ENCODE measurements at places on chromosomes 3 and 15. TPM values are rescaled to one million over a fixed set of nuclear protein-coding genes. Genes with fewer than 3 reads are reported as not detected.

- H3K4me3 ChIP-seq = no peak overlapping the region
- H3K27me3 ChIP-seq = no peaks in the 10 kb centered on the region
- DNase-seq = no peak
- no peaks in the 10 kb centered on the region for H3K36me3 ChIP-seq
- H3K27ac ChIP-seq = no peak overlapping the region
Observed at GRCh38 chr3:82088749-82089148, 327.3 kb upstream of the GBE1 start.

- H3K27me3 ChIP-seq = no peaks in the 10 kb centered on the region
- no peaks in the 10 kb centered on the region for H3K4me1 ChIP-seq
- peak; percentile 67 for DNase-seq
Observed at GRCh38 chr15:72312605-72313447, 7.1 kb downstream of the CELF6 start.

Gene MST1R
- 27.3 TPM for total RNA-seq

DNA sequence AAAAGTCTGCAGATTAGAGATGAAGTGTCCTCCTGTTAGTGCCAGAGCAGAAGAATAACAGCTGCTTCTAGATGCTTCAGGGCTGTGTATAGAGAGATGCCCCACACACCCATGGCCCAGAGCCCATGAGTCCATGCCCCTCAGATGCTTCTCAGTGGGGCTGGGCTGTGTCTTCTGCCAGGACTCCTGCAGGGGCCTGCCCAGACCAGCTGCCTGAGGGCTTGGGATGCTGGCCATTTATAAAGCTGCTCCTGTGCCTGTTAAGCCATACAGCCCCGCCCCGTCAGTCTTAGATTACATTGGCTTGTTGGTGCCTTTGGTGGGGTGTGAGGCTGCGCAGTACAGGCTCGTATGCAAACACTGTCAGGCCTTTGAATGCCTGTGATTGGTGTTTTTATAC, 318.0 kb upstream of the CTDSPL start:
- no peak for DNase-seq
- H3K4me1 ChIP-seq = peaks cover 16% of the 10 kb centered on the region
- no peaks in the 10 kb centered on the region for H3K27me3 ChIP-seq

DNA sequence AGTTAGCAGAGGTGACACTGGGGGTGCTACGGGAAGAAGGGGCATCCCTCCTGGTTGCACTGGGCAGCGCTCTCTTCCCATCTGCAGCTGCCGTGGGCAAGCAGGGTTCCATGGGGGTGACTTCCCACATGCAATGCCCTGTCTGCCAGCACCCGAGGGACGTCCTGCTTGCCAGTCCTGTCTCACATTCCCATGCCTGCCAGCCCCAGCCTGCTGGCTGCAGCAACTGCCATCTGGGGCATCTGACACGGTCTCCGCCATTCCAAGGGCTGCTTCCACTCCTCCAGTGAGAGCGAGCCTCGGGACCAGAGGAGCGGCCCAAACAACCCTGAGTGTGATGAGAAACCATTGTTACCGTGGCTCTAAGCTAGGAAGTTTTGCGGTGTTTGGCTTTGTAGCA, 45.4 kb upstream of the RPL32 start:
- peaks cover 15% of the 10 kb centered on the region for H3K27me3 ChIP-seq
- peak; percentile 36 for DNase-seq
- no peak overlapping the region for H3K27ac ChIP-seq

DNA sequence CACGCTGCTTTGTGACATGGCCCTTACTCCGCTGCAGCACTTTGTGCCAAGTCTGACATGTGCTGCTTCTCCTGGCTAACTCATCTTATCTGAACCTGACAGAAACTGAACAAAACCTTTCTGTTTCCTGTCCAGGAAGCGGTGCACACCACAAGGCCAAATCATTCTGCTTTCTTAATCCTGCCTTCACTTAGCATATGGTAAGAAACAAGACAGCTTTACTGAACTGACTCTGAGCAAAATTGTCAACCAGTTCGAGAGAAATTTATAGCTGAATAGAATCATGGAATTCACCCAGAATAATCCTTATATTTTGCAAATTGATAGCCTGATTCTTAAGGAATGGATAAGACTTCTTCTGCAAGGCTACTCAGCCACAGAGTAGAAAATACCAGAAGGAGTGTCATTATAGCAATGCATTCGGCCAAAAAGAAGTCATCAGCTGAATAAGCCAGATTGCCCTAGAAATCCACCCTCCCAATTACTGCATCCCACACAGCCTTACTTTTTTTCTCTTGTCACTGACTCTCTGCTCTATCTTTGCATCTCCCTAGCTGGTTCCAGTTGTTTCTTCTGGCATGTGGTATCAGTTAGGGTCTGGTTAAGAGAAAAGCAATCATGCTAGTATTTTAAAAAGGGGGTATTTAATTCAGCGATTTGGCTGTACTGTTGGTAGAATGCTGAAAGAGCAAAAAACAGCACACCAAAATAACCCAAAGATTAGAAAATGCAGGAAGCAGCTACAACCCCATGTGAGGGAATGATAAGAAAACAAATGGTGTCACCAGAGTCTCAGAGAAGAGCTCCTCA, 41.6 kb upstream of the STRIT1 start:
- no peaks in the 10 kb centered on the region for H3K36me3 ChIP-seq
- H3K27me3 ChIP-seq = no peaks in the 10 kb centered on the region
- no peak overlapping the region for H3K27ac ChIP-seq
- no peak for DNase-seq
- H3K4me3 ChIP-seq = no peak overlapping the region

DNA sequence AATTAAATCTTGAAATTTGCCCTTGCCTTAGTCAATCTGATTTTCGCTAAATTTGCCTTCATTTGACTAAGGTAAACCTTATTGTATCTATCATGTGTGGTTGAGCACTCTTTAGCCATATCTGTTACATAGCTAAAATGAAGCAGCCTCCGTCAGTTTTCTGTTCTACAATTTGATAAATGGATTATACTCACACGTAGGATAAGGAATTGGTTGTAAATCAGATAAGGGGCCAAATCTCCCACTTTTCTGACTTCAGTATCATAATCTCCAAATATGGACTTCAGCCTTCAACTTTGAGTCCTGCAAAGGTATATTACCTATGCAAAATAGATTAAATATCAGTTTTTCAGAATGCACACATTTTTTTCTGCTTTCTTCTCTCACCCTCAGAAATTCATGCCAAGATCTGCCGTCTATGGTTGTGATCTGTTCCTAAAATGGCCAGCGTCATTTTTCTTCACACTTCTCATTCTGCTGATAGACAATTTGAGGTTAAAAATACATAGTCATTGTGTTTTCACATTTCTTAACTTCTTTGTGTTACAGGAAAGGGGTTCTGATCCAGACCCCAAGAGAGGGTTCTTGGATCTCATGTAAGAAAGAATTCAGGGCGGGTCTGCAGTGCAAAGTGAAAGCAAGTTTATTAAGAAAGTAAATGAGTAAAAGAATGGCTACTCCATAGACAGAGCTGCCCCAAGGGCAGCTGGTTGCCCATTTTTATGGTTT, 36.9 kb downstream of the RAB8B start:
- peak overlapping the region; percentile 25 for H3K27ac ChIP-seq
- peaks cover 53% of the 10 kb centered on the region for H3K4me1 ChIP-seq
- H3K36me3 ChIP-seq = peaks cover 5% of the 10 kb centered on the region
- DNase-seq = no peak
- H3K4me3 ChIP-seq = no peak overlapping the region
- no peaks in the 10 kb centered on the region for H3K27me3 ChIP-seq

Gene SERPINI2
- 2.3 TPM for total RNA-seq

- DNase-seq = peak; percentile 75
- peak overlapping the region; percentile 22 for H3K4me3 ChIP-seq
Observed at GRCh38 chr3:50194128-50194902, 2.9 kb downstream of the GNAT1 start.

- no peaks in the 10 kb centered on the region for H3K36me3 ChIP-seq
- no peaks in the 10 kb centered on the region for H3K27me3 ChIP-seq
- no peak overlapping the region for H3K27ac ChIP-seq
- H3K4me1 ChIP-seq = no peaks in the 10 kb centered on the region
Observed at GRCh38 chr3:27971600-27971999, 249.5 kb upstream of the EOMES start.

Measured in lower lobe of right lung (tissue), 2 donors.